ENCODE measurements at places on chromosomes 7 and 10.

GRCh38 chr7:158282461-158283001 lies 305.1 kb downstream of the PTPRN2 start:
- no peak for DNase-seq

GRCh38 chr7:102450242-102450641 lies 14.4 kb downstream of the ALKBH4 start:
- no peak for DNase-seq

- no peak for DNase-seq
Observed at GRCh38 chr10:70909326-70909935, 21.1 kb upstream of the PCBD1 start.

DNA sequence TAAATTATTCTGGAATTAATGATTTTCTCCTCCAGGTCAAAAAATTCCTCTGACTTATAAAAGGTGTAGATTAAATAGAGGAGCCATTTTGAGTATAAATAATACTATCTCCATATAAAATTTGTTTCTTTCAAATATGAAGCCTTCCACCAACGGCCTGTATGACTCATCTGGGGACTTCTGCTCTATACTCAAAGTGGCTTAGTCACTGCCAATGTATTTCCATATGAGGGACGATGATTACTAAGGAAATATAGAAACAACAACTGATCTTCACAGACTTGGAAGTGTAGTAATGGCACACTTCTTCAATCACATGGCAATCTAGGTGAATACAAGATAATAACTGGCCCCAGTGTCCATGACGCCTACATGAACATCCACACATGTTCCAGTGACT lies 335.6 kb upstream of the HGF start:
- DNase-seq: peak; percentile 77

DNA sequence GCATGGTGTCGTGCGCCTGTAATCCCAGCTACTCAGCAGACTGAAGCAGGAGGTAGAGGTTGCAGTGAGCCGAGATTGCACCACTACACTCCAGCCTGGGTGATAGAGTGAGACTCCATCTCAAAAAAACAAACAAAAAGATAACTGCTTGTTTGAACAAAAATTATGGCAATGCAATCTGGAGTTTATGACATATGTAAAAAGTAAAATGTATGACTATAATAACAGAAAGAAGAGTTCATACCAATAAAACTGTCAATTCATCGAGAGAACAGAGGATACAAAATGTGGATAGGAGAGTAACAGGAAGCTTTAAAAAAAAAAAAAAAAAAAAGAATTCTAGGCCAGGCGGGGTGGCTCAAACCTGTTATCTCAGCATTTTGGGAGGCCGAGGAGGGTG lies 19.2 kb downstream of the SLC25A16 start:
- no peak for DNase-seq

DNA sequence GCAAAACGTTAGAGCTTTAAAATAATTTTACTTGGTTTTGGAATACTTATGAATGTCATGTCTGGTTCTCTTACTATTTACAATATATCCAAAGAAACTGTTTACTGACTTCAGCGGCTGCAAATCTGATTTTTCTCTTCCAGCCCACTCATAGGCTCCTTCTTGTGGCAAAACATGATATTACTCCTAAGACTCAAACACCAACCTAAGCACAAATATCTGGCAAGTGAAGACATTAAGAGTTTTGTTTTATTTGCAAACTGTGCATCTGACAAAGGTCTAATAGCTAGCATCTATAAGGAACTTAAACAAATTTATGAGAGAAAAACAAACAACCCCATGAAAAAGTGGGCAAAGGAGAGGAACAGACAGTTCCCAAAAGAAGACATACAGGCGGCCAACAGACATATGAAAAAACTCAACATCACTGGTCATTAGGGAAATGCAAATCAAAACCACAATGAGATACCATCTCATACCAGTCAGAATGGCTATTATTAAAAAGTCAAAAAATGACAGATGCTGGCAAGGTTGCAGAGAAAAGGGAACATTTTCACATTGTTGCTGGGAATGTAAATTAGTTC lies 20.3 kb upstream of the GJC3 start:
- DNase-seq: peak; percentile 8

DNA sequence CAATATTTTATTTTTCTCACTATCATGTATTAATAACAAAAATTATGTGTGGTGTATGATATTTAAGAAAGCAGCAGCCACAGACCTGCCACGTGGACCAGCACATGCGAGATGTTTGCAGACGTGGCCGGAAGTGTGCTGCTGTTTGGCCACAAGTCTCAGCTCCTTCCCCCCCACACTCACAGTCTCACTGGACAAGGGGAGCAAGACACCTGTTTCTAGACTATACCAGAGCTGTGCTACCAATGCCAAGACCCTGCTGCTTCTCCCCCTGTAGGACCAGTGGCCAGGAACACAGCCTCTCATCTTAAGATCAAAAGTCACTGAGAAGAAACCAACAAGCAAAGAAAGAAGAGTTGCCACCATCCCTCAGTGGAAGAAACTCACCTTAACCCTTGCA lies 258.9 kb upstream of the PPP2R2D start:
- no peak for DNase-seq

DNA sequence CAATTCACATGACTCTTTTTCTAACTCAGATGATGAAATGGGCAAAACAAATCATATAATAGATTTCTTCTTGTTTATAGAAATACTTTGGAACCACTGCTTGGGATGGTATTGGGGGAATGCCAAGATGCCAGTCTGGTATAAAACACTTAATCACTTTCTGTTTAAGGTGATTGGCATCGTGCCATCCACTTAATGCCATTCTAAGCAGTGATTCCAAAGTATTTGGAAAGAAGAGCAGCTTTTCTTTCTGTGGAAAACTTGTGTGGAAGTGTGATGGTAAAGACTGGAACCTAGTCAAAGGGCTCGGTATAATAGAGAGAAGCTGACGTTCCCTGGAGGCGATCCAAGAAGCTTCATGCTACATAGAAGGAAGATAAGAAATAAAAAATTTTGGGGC lies 120.6 kb downstream of the TMEM26 start:
- DNase-seq: no peak

DNA sequence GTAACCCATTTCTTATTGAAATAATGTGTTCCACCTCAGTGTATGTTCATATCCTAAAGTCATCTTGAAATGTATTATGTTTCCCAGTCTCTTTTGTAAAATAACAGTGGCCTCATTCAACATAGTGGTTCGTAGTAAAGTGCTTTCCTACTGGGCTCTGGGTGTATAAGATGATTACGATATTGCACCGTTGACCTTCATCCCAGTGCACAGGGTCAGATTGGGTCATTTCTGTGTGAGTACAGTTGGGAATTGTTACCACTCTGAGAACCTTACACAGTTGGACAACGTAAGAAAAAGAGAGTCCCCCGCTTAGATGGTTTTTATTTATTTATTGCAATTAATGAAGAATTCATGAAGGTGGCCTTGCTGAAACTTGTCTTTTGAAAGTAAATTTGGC lies 135.6 kb downstream of the CHN2 start:
- DNase-seq: no peak

- no peak for DNase-seq
Observed at GRCh38 chr7:76040126-76040525, 7.7 kb downstream of the STYXL1 start.

- peak; percentile 49 for DNase-seq
Observed at GRCh38 chr7:36526863-36527548, 137.3 kb downstream of the ANLN start.

GRCh38 chr7:34806831-34807230 lies 148.8 kb downstream of the NPSR1 start:
- DNase-seq: no peak

DNA sequence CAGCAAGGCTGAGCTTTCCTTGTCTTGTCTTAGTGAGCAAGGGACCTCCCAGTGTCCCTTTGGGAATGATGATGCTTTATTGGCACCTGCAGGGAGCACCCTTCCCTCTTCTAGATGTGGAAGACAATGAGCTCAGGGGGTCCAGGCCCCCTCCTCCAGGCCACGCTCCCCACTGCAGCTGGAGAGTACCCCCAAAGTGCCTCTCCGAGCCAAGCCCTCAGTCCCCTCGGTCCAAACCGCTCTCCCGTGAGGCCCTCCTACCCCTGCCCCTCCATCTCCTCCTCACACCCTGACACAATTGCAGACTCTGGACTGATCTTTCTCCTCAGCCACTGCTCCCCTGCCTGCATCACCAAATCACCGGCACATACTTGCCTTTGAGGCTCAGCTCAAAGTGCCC lies 16.7 kb downstream of the RBP3 start:
- DNase-seq: no peak

GRCh38 chr10:59373071-59373470 lies 10.7 kb upstream of the FAM13C start:
- no peak for DNase-seq

- DNase-seq: peak; percentile 95
Observed at GRCh38 chr10:77355844-77356243, 281.8 kb downstream of the KCNMA1 start.

GRCh38 chr7:33486633-33487032 lies 357.3 kb downstream of the BBS9 start:
- no peak for DNase-seq

DNA sequence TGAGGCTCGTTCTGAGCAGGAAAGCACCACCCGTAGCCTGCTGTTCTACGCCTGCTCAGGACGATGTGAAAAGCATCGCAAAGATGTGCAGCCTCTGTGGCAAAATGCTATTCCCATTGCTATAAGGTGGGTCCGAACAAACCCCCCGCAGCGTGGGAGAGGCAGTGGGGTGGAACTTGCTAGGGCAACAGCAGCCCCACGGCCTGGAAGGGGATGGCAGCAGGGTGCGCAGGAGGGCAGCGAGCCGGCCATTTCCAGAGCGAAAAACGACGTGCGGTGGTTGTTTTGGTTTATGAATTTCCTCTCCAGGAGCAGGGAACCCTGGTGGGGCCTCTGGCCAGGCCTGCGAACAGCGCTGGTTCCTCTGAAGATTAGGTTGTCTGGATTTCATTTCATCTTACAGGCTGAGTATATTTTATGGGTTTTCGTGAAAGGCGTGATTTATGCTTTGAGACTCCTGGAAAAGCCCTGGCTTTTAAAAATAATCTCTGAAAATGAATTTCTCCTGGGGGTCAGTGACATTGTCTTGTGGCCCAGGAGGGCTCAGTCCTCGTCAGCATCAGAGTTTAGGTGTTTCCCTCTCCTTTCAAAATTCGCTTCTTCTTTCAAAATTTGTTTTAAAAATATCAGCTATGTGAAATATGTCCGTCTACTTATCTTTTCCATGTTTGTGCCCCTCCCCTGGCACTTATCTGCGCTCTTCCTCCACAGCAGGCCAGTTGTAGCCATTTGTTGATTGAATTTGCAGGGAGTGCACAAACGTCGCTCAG lies 42.3 kb upstream of the UBE3C start:
- DNase-seq: no peak

GRCh38 chr7:92781117-92781720 lies 55.2 kb downstream of the CDK6 start:
- DNase-seq: no peak

DNA sequence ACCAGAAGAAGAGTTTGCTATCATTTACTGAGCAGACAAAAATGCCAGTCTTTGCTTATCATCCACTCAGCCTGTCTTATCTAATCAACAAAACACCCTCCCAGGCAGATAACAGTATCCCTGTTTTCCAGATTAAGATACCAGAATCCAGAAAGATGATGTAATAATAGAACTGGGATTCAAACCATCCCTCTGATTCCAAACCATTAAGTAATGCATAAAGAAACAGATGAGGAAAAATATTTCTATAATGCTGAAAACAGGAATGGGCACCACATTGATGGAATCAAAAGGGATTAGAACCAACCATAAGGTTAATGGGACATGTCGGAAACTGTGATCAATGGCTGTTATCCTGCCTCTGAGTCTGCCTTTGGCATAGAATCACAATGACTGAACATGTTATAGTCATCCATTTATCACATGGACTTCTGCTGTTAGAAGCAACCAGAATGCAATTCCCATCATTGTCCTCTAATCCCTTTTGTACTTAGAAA lies 92.1 kb upstream of the RSU1 start:
- DNase-seq: peak; percentile 15

DNA sequence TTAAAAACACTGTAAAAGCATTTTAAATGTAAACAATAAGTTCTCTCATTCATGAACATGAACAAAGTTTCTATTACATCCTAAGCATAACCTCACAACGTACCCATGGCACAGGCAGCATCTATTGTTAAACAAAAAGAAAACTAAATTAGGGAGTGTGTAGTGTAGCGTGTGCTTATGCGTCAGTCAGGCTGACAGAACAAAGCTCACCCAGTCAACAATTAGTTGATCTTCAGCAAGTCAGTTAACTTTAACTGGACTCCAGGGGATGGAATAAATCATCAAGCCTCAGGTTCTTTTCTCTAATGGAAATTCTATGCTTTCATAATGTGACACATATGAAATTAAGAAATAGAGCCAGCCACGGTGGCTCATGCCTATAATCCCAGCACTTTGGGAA lies 91.6 kb upstream of the ODAD2 start:
- DNase-seq: no peak

GRCh38 chr7:48971173-48971572 lies 46.8 kb downstream of the CDC14C start:
- no peak for DNase-seq

DNA sequence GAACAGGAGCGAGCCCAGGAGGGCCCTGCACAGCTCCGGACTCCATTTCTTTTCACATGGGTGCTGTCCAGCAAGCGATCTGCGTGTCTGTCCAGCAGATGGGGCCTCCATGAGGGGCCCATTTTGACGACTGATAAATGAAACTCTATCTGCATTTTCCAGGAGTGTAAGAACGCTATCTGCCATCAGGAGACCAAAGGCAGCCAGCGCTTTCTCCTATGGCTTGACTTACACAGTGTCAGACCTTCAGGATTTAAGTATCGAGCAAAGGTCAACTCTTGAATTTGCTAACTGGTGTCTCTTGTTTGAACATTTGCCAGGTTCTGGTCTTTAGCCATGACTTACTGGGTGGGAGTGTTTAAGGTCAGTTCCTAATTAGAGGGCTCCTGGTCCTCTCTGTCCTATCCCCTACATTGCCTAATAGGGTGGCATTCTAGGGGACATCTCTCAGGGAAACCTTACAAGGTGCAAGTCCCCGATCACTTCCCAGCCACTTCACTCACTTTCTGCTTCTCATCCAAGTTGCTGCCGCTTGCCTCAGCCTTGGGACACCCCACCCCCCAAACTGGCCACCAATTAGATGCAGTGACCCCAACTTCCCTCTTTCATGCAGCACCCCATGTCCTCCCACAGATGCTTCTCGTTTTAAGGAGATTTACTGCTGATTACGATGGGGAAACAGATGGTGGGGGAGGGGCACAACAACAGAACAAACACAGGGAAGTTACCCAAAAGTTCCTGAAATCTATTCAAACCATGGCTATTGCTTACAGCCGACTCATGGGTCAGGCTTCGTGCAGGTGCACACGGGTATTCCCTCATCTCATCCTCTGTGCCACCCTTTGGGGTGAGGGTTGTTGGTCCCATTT lies 20.0 kb downstream of the VSIR start:
- no peak for DNase-seq

GRCh38 chr10:6140965-6141295 lies 52.1 kb downstream of the RBM17 start:
- no peak for DNase-seq

GRCh38 chr7:68629-69028 lies 123.7 kb upstream of the FAM20C start:
- DNase-seq: no peak

- no peak for DNase-seq
Observed at GRCh38 chr7:133345690-133346421, 93.0 kb downstream of the EXOC4 start.

- DNase-seq: no peak
Observed at GRCh38 chr10:101903827-101904550, 60.4 kb upstream of the KCNIP2 start.

- DNase-seq: no peak
Observed at GRCh38 chr10:86705905-86706304, 37.6 kb downstream of the LDB3 start.

Measured in HFFc6 (cell line).